WTC11 (cell line): ENCODE measurements at places on chromosomes 11 and 22.

GRCh38 chr11:102085864-102086551 is 24.2 kb upstream of the YAP1 start:
- no peak for DNase-seq
- H3K4me3 ChIP-seq = no peak overlapping the region
- no peaks in the 10 kb centered on the region for H3K4me1 ChIP-seq
- H3K27me3 ChIP-seq = no peaks in the 10 kb centered on the region

DNA sequence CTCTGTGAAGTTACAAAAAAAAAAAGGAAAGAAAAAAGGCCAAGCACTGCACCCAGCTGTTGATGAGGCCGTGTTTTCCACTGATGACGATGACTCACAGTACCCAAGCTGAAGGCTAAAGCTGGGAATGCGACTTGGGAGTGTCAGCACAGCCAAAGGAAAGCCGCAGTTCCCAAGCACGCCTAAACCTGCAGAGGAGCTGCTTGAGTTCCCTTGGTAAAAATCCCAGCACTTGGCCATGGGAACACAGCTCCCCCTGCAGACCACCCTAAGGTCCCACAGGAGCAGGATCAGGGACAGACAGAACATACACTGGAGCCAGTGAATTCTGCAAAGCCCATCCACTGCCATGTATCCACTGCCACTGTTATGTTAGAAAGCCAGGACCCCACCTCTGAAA is 39.9 kb downstream of the SERGEF start:
- no peak overlapping the region for H3K4me3 ChIP-seq
- H3K4me1 ChIP-seq = 0 out of 2 replicates have a peak, but pooled peaks cover 3% of the 10 kb centered on the region
- peak overlapping the region; percentile 74 for H3K27ac ChIP-seq
- H3K36me3 ChIP-seq = peaks cover 26% of the 10 kb centered on the region
- DNase-seq = peak; percentile 79
- H3K27me3 ChIP-seq = no peaks in the 10 kb centered on the region; the same call in 1 of the 2 replicates

DNA sequence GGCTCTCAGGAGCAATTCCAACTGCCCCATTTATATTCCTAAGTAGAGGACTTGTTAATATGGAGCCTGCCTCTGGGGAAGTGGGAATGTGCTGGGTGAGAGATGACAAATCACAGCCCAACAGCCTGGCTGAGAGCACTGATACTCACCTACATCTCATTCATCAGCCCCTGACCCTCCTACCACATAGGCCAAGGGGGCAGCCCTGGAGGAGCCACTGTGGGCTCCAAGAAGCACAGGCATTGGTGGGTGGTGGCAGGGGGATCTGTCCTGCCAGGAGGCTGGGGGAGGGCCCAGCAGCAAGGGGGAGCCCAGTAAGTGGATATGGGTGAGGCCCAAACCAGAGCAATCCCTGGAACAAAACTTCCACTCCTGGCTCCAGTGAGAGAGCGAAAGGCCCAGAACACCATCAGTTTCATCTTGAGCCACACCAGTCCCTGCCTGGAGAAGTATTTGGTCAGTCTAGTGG is 79.7 kb downstream of the BUD13 start:
- no peak overlapping the region for H3K4me3 ChIP-seq
- H3K36me3 ChIP-seq = no peaks in the 10 kb centered on the region
- no peak for DNase-seq
- H3K27me3 ChIP-seq = no peaks in the 10 kb centered on the region

DNA sequence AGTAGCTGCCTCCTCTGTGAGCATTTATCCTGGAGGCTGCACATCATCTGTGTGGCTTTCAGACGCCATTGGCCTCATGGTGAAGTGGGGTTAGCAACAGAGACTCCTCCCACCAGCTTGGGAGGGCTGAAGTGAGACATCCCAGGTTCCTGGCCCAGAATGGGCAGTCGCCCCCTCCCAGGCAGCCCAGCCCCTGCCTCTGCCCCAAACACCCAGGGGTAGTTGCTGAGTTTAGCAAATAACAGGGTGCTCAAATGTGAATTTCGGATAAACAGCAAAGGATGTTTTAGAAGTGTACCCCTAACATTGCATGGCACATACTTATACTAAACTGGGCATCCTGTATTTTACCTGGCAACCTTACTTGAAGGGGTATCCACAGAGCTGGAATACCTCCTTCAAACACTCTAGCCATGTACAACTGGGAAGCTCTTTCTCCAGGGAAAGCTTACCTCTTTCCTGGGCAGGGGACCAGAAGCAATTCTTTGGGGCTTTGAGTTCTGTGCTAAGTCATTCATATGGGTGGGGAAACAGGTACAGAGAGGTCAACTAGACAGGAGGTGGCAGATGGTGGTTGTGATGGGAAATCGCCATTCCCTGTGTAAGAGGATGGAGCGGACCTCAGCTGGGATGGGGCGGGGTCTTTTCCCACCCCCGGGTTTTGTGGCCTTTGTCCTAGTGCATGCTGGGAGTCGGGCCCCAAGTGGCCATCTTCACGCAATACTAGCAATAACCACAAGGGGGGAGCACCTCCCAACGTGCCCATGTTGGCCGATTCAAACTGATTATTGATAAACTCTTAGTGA is 19.3 kb downstream of the MTFP1 start:
- H3K4me3 ChIP-seq = peak overlapping the region; percentile 56
- H3K4me1 ChIP-seq = peaks cover 7% of the 10 kb centered on the region
- H3K36me3 ChIP-seq = no peaks in the 10 kb centered on the region
- DNase-seq = peak; percentile 85

GRCh38 chr11:1826552-1827094 is 8.2 kb upstream of the SYT8 start:
- DNase-seq = peak; percentile 58
- no peak overlapping the region for H3K27ac ChIP-seq
- H3K27me3 ChIP-seq = no peaks in the 10 kb centered on the region; the same call in none of the 2 replicates

- no peaks in the 10 kb centered on the region for H3K27me3 ChIP-seq
- H3K4me1 ChIP-seq = peaks cover 24% of the 10 kb centered on the region
- H3K36me3 ChIP-seq = no peaks in the 10 kb centered on the region
- no peak overlapping the region for H3K4me3 ChIP-seq
Observed at GRCh38 chr11:34274712-34275398, 83.0 kb downstream of the ABTB2 start.

- H3K27me3 ChIP-seq = no peaks in the 10 kb centered on the region
- peaks cover 21% of the 10 kb centered on the region for H3K4me1 ChIP-seq
- DNase-seq = peak; percentile 26
- H3K36me3 ChIP-seq = peaks cover 26% of the 10 kb centered on the region
- peak overlapping the region; percentile 94; the same call in 1 of the 2 replicates for H3K27ac ChIP-seq
Observed at GRCh38 chr11:126336671-126337101, 18.8 kb upstream of the ST3GAL4 start.

GRCh38 chr22:20563941-20564371 is 56.5 kb downstream of the MED15 start:
- H3K27me3 ChIP-seq = no peaks in the 10 kb centered on the region
- no peak for DNase-seq
- H3K4me3 ChIP-seq = no peak overlapping the region
- H3K4me1 ChIP-seq = no peaks in the 10 kb centered on the region
- peaks cover 45% of the 10 kb centered on the region for H3K36me3 ChIP-seq
- H3K27ac ChIP-seq = no peak overlapping the region
